Right renal cortex interstitium (tissue), 3 donors: ENCODE measurements at places on chromosomes 3 and 15.

DNA sequence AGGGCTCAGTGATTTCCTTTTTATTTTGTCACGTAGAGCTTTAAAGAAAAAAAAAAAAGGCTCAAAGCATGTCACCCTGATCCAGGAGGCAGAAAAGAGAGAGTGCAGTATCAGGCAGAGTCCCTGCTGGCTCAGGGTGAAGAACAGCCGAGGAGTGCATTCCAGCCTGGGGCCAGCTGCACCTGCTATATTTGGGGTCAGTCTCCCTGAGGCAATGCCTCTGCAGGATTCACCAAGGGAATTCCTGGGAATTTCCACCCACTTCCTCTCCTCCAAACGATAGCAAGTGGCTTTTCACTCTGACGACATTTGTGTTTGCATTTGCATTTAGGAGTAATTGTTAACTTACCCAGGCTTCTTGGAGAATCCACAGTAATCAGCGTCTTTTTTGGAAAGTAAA lies 202.9 kb upstream of the CTNNB1 start:
- no peak for DNase-seq

GRCh38 chr3:69406163-69406562 lies 20.3 kb upstream of the FRMD4B start:
- no peak for DNase-seq

- DNase-seq, result no peak
Observed at GRCh38 chr3:106294121-106294520, 425.3 kb upstream of the CBLB start.

GRCh38 chr3:40211579-40211978 lies 97.9 kb upstream of the EIF1B start:
- no peak for DNase-seq

- DNase-seq, result no peak
Observed at GRCh38 chr3:124763644-124764358, 33.5 kb downstream of the UMPS start.

GRCh38 chr3:127792541-127793292 lies 29.6 kb downstream of the MGLL start:
- no peak for DNase-seq

DNA sequence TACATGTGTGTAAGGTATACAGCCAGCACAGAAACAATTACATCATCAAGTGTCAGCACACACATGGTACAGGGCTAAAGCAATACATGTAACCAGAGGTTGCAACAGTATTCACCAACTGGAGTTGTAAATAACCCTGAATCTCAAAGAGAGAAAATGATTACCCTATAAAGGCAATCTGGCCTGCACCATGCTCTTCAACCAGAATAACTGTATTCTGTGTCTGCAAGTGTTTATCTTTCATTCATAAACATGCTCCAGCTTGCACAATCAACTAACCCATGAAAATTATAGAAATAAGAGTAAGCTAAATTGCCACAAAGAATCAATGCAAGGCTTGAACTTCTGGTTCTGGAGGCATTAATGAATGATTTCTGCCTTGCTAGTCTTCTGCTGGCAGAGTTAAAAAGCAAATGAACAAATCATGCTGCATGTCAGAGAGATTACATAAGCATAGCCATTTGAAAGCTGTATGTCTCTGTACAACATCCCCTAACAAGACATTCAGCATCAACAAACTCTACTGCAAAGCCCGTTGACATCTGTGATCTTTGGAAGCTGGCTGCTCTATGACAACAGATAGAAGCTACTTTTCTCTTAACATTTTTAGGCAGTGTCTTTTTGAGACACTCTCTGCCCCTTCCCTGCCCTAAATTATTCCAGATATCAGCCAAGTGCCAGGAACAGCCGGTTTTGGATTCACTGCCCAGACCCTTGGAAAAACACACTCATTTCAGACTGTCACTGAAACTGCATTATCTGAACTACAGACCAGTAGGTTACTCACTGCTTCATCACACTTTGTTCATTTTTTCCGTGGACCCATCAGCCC lies 871.0 kb downstream of the OTOL1 start:
- no peak for DNase-seq

DNA sequence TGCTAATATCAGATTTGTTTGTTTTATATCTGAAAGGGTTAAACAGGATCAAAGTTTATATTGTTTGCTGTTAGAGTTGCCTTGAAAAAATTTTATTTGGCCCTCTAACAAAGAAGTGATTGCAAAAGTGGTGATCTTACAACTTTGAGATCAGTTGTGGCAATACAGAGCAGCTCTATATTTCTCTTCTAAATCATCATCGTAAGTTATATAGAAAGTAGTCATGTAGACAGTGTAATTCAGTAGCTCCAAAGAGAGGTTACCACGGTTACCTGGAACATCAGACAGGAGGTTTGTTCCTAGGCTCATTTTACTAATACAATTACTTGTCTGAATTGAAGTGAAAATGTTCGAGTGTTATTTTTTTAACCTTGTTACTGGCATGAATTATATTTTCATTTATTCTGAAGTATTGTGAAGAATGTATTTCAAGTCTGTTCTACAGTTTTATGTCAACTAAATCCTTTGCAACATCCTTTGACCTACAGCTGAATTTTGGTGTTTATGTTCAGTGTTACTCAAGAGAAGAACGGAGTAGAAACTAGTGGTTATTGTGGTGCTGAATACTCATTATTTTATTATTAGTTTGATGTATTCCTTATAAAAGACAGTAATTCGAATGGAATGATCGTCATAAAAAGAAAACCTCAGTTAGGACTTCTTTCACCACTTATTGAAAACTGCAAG lies 214.2 kb downstream of the NAALADL2 start:
- DNase-seq, result no peak

GRCh38 chr3:178768072-178768864 lies 232.0 kb downstream of the KCNMB2 start:
- no peak for DNase-seq

DNA sequence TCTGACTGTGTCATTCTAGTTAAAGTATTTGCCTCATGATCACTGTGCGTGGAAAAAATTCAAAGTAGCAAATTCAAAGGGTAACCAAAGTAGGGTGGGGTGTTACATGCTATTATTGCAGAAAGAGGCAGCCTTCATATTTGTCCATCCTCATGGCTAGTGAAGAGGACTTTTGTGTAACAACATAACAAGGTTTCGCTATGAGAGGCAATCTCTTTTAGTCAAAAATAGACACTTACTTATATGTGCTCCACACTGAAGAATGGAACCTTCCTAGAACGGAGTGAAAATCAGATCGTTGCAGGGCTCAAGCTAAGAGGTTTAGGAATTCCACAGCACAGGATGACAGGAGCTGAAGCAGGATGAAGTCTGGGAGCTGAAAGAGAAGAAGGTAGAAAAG lies 345.1 kb upstream of the CBLB start:
- no peak for DNase-seq

DNA sequence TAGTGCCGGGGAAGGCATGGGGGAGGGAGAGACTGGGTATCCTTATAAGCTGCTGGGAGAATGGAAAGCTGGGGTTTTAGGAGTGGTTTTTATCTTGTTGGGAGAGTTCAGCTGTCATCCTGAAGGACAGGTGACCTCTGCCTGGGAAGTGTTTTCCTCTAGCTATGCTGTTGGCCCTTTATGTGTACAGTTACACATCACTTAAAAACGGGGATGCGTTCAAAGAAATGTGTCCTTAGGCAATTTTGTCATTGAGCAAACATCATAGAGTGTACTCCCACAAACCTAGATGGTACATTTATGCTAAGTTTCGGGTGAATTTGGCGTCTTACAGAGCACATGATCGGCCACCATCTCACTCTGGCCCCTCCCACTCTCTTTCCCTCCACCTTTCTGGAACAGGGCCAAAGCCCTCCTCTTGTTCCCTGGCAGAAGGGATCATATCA lies 164.3 kb upstream of the NUDT16 start:
- no peak for DNase-seq

DNA sequence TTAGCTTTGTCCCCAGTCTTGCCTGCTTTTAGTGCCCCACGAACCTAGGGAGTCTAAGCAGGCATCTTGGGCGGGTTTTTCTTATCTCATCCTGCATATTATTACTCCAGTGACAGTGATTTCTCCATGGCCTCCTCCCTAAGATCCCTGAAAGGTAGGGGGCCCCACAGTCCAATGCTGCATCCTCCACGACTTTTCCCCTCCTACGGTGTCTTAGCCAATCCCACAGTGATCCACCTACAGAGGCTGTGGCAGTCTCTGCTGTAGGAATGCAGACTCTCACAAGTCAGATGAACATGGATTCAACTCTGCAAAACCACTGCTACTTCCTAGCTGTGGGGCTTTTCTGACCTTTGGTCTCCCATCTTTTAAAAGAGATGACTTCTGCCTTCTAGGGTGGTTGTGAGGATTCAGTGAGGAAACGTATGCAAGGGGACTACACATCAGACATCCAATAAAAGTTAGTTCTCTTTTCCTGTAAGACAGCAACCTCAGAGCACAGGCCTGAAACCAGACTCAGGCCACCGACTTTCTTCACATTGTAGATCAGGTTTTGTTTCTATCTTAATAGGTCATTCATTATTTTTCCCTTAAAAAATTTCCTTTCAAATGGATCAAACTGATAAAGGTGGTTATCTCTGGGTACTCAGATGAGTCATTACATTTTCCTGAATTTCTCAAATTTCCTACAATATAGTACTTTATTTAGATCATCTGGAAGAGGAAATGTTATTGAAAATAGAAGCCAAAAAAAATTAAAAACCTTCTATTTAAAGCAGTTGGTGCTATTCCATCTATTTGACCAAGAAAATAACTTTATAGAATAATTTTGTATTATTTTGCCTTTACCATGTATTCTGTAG lies 23.2 kb downstream of the ILDR1 start:
- DNase-seq, result no peak

DNA sequence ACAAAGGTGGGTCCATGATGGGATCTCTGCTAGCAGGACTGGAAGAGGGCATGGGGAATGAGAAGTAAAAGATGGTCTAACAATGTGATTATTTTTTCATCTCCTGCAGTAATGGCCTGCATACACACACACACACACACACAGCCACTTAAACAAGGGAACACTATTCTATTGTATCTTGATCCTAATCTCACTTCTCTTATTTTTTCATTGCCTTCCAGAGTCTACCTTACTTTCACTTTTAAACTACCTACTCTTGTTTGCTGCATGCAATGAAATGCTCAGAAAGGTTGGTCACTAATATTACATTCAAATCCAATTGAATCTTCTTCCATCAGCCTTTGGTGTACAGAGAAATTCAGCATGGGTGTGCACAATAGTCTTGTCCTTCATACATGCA lies 853.8 kb downstream of the IGSF11 start:
- DNase-seq, result no peak

- DNase-seq, result no peak
Observed at GRCh38 chr15:59565299-59565698, 46.3 kb upstream of the GCNT3 start.

GRCh38 chr15:94206463-94207167 lies 24.7 kb upstream of the MCTP2 start:
- DNase-seq, result no peak

DNA sequence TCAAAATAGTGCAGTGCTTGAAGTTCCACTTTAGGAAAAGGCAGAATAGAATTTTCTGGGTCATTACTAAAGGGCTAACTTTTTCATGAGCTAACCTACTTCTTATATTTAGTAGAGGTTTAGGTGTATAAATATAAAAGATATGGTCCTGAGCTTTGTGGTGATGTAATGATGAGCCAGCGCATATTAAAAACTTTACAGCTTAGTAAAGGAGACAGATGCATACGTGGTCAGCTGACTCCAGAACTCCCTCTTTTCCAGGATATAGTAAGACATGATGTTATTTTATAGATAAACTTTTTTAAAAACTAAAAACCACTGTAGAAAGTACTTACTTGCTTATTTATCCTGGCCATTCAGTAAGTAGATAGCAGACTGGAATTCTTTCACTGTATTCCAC lies 895.0 kb downstream of the CADM2 start:
- no peak for DNase-seq

GRCh38 chr15:48644827-48645557 lies 517 bp downstream of the FBN1 start:
- no peak for DNase-seq

DNA sequence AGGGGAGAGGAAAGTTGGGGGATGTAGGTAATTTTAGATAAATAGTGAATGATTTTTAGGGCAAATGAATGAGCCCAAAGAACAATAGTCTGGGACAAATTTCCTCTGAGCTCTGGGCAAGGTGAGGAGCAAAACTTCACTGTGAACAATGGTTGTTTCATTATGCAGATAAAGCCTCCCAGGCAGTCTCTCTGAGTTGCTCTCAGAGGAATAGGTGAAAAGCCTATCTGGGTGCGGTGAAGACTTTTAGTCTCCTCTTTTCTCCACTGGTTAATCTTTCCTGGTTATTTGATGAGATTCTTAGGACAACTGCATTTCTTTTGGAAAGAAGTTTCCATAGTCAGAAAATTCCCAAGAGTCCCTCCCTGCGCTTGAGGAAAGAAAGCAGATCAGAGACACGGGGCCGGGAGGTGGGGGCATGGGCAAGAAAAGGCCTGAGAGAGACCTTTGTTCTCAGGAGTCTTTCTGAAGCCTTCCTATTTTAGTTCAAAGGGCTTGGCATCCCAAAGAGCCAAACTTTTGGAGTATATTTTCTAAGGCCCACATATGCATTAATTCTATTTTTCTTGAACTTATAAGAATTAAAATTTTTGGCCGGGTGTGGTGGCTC lies 353.6 kb upstream of the SLCO3A1 start:
- no peak for DNase-seq

DNA sequence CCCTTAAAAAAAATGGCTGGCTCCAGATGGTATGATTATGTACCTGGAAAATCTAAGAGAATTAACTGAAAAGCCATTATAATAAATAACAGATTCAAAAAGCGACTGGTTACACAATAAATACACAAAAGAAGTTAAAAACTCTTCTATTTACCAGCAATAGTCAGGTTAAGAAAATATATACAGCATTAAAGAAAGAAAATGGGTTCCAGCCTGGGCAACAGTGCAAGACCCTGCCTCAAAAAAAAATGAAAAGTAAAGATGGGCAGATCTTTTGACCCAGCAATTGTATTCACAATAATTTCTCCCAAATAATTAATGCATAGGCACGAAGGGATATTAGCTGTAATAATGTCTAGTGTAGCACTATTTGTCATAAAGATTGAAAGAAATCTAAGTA lies 8.7 kb downstream of the TBC1D5 start:
- DNase-seq, result no peak

DNA sequence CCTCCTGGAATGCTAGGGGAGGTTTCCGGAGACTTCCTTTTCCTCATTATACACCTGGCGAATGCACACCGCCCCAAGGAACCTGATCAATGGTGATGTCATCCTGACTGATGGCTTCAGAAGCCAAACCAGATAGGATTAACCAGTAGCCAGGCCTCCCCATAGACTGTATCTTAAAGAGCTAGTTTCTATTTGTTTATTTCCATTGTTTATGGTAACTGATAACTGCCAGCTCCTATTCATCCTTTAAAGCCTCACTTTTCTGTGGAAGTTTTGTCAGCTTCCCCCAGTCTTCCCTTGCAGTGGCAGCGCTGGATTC lies at the start of gene MKRN2OS:
Gene MKRN2OS (minus strand): TSS at position 27 of the 319 bp plus-strand sequence. CDS start 35 bp downstream, outside the sequence.
- no peak for DNase-seq

DNA sequence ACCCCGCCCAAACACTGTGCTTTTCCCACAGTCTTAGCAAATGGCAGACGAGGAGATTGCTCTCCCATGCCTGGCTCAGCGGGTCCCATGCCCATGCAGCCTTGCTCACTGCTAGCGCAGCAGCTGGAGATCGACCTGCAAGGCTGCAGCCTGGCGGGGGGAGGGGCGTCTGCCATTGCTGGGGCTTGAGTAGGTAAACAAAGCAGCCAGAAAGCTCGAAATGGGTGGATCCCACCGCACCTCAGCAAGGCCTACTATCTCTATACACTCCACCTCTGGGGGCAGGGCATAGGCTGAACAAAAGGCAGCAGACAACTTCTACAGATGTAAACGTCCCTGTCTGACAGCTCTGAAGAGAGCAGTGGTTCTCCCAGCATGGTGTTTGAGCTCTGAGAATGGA lies 27.2 kb upstream of the WDR5B start:
- DNase-seq, result no peak
